HEK293T (cell line): ENCODE measurements at places on chromosomes 7 and 10.
A peak's percentile ranks its signal among the peaks of the same experiment; 100 is the strongest.

GRCh38 chr7:108037741-108038140 lies 34.8 kb upstream of the LAMB1 start:
- DNase-seq = no peak

GRCh38 chr7:23469961-23470250 lies 385 bp downstream of the IGF2BP3 start:
- DNase-seq = no peak

- DNase-seq = no peak
Observed at GRCh38 chr7:157903710-157904109, 566.9 kb downstream of the DNAJB6 start.

DNA sequence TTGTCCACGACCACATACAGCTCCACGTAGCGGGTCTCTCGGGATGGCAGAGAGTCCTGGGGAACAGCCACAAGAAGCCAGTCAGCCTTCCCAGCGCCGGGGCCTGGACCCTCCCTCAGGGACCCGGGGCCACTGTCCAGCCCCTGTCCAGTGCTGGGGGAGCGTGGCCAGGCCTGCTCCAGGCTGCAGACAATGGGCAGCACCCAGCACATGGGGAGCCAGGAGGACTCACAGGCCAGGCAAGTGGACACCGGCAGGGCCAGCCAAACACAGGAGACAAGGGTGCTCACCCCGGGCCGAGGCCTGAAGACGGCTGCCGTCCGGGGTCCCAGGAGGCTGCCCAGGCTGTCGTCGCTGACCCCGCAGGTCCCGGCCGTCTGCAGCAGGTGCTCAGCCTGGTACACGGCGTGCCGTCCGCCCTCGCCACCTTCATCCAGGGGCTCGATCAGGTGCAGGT lies 3.7 kb downstream of the ADAM8 start:
- DNase-seq = no peak

- DNase-seq = no peak
Observed at GRCh38 chr7:140310337-140311002, 87.9 kb downstream of the SLC37A3 start.

- DNase-seq = no peak
Observed at GRCh38 chr10:34524369-34525091, 290.6 kb downstream of the PARD3 start.

- no peak for DNase-seq
Observed at GRCh38 chr7:25926009-25926408, 226.0 kb upstream of the NFE2L3 start.

DNA sequence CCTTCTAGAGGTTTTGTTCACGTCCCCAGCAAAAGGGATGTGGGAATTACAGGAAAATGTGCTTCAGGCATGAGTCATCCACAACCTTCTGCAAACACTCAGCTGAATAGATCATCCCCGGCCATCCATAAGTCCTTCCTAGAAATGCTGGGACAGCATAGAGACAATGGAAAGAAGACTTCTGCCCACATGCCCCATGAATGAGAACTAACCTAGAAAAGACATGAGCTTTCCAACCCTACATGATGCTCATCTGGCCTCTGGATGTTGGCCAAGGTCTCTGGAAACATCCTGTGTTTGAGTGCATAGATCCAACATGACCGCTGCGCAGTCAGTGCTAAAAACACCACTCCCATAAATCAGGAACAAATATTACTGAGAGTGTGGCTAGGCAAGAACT lies 277.5 kb downstream of the PLXNA4 start:
- no peak for DNase-seq

GRCh38 chr10:124739119-124739921 lies 4.9 kb downstream of the FAM53B start:
- DNase-seq = no peak

DNA sequence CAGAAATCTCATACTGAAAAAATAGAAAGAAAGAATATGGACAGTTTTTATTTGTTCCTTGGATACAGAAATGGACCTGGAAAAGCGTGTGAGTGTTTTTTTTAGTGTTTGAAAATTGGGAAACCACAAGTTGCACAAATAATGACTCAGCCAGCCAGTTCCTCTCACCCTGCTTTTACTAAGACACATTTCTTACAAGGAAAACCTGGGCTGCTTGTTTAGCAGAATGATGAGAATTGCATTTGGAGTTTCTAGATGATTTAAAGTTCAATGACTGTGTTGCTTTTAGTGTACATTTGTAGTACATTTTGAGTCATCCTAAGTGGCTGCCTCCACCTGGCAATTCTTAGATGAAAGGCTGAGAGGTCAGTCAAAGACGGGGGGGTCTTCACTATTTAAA lies 218.7 kb downstream of the ABCA13 start:
- DNase-seq = no peak

DNA sequence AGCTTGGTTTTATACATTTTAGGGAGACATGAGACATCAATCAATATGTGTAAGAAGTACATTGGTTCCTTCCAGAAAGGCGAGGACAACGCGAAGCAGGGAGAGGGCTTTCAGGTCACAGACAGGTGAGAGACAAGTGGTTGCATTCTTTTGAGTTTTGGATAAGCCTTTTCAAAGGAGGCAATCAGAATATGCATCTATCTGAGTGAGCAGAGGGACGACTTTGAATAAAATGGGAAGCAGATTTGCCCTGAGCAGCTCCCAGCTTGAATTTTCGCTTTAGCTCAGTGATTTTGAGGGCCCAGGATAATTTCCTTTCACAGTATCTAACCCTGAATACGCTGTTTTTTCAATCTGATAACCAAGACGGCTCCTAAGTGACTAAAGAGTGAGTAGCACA lies 82.5 kb upstream of the MYO3A start:
- no peak for DNase-seq

GRCh38 chr7:124276005-124276622 lies 243.2 kb upstream of the TMEM229A start:
- DNase-seq = peak; percentile 39

DNA sequence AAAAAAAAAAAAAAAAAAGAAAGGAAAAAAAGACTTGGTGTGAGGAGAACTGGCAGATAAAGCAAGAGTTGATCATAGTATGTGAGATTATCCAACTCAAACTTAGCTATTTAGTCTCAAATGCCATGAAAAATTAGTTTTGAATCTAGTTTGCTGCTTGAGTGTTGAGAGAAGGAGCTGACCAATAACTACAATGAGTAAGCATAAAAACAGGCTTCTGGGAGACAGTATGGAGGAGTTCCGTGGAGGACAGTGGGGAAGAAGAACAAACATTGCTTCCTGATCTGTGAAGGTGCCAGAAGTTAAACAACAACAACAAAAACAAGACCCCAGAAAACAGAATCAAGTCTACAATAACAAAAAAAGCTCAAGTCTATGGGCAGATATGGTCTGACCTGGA lies 317.1 kb upstream of the POT1 start:
- DNase-seq = no peak

GRCh38 chr10:120543291-120543690 lies 86.3 kb downstream of the PLPP4 start:
- DNase-seq = no peak

GRCh38 chr10:29620112-29620690 lies 14.6 kb downstream of the SVIL start:
- no peak for DNase-seq

DNA sequence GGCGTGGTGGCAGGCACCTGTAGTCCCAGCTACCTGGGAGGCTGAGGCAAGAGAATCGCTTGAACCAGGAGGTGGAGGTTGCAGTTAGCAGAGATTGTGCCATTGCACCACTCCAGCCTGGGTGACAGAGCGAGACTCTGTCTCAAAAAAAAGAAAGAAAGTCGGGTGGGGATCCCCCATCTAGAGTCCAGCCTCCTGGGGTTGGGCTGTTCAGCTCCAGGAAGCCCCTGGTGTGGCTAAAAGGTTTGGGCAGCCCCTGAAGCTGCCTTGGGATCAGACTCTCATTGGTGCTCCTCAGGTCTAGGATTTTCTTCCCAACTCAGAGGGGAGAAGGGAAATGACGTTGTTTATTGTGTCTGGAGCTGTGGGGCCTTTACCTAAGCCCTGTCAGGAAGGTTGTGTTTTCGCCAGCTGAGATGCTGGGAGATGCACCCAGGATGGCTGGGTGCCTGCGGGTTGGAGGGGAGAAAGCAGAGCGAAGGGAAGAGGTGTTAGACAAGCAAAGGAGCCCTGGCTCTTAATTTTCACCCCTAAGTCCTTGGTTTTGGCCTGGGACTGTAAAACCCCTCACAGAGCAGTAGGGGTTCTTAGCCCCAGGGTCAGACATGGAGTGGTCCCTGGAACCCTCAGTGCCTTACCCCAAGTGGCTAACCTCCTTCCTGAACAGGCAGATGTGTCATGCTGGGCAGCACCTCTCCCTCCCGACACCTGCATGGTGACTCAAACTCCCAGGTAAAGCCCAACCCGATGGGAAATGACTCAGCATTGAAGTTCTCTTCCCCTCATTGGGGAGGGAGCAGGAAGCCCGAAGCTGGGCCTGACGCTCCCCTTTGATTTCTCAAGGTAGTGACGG lies 21.1 kb downstream of the PLAU start:
- no peak for DNase-seq

DNA sequence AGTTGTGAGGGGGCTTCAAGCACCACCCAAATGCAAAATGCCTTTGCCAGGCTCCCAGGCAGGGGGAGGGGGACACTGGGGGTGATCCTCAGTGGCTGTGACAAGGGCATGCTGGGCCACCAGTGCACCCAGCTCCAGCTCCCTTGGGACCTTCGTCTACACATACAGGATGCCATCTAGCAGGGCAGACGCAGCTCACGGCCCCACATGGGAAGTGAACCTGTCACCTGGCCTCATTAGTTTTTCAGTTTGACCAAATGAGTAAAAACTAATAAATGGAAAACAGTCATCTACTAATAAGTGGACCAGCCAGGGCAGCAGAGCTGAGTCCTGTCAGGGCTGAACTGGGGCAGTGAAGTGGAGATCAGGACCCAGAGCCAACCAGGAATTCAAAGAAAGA lies 50.2 kb downstream of the TLL2 start:
- no peak for DNase-seq

- DNase-seq = no peak
Observed at GRCh38 chr10:122053314-122053713, 64.4 kb downstream of the TACC2 start.

DNA sequence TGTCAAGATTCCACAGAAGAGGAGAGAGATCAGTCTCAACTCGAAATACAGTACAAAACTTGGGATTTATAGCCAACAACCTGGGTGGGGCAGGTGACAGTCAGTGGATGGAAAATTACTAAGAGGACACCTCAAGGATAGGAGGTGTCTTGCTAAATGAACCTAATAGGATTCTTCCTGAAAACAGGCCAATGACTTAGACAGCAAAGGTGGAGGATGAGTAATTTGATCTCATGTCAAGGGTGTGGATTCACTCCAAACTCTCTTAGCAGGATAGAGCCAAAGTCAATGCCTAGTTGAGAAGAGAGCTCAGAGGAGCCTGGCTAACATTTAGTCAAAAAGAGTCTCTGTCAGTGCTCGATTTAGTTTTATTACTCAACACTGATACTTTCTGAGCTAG lies 106.7 kb upstream of the INSYN2A start:
- no peak for DNase-seq

DNA sequence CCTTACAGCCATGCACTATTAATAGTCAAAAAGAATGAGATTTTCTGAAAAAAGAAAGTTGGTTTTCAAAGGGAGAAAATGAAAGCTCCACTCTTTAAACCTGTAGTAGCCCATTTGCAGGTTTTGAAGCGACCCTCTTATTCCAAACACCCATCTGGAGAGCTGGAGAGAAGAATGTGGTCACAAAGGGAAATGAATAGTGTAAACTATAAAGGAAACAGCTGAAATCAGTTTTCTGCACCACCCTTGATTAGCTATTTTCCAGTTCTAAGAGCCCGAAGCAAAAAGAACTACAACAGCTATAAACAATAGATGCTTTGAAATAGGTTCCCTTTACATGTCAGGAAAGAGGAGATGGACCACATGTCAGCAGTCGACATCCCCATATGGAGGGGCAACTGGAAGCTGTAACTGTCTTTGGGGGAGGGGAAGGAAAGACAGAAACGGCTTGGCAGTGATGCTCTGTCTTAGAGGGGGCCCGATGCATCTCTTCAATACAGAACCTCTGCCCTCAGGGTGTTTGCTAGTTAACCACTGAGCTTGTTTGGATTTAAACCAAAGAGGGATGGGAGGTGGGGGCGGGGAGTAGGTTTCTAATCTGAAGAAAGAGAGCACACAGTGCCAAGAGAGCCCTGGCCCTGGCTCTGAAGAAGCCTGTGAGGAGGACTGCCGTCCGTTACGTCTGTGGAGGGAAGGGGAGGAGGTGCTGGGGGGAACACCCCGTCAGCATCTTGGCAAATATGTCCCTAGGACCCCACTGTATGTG lies 55.3 kb downstream of the CPVL start:
- DNase-seq = no peak

DNA sequence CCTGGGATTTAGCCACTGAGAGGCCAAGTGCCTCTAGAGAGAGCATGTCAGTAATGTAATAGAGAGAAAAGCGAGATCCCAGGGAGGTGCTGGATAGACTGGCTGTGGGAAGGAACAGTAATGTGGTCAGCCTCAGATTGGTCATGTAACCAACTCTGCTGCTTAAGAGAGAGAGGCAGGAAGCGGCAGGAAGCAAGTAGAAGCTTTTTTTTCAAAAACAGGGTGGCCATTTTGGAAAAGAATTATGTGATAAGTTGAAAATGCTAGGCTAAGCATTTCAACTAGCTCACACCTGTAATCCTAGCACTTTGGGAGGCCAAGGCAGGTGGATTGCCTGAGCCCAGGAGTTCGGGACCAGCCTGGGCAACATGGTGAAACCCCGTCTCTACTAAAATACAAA lies 3.7 kb upstream of the PCOLCE start:
- DNase-seq = no peak

GRCh38 chr7:150402671-150403321 lies 23.7 kb downstream of the ZNF775 start:
- DNase-seq = no peak

GRCh38 chr10:126689461-126689994 lies 19.0 kb upstream of the C10orf90 start:
- no peak for DNase-seq

GRCh38 chr10:69801434-69802315 lies at the start of gene COL13A1:
Gene COL13A1 (plus strand): TSS chr10:69801906. CDS start chr10:69802424, 518 bp downstream.
- DNase-seq = peak; percentile 64

- no peak for DNase-seq
Observed at GRCh38 chr7:149633976-149634945, 136.7 kb upstream of the ZNF746 start.

- no peak for DNase-seq
Observed at GRCh38 chr10:112583236-112583939, 136.4 kb downstream of the VTI1A start.

GRCh38 chr7:98459529-98459928 lies 58.6 kb upstream of the BAIAP2L1 start:
- DNase-seq = no peak

GRCh38 chr10:110576220-110576619 lies 8.7 kb downstream of the SMC3 start:
- DNase-seq = no peak

DNA sequence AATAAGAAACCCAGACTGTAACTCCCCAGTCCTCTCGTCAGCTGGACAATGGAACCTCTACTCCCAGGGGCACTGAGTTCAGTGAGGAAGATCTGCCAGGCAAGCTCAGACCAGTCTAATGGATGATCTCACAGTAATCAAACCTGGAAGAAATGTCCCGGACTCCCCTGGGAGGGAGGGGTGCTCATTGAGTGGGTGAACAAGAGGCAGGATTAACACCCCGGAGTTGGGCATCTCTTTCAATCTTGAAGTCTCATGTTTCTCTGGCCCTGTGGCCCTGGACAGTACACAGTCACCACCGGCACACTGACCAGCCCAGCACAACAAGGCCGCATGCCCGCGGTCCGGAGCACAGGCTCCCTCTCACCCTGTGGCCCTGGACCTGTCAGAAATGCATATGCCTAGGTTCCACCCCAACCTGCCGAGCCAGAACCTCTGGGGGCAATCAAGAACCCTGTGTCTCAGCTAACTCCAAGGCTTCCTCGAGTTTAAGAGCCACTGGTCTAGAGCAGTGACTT lies 27.8 kb downstream of the CXCL12 start:
- no peak for DNase-seq

GRCh38 chr7:134276951-134277350 lies 39.8 kb downstream of the SLC35B4 start:
- DNase-seq = no peak
